ENCODE measurements at places on chromosomes 7 and 10.

GRCh38 chr7:43785420-43785819 is 26.9 kb downstream of the BLVRA start:
- DNase-seq = peak; percentile 92

DNA sequence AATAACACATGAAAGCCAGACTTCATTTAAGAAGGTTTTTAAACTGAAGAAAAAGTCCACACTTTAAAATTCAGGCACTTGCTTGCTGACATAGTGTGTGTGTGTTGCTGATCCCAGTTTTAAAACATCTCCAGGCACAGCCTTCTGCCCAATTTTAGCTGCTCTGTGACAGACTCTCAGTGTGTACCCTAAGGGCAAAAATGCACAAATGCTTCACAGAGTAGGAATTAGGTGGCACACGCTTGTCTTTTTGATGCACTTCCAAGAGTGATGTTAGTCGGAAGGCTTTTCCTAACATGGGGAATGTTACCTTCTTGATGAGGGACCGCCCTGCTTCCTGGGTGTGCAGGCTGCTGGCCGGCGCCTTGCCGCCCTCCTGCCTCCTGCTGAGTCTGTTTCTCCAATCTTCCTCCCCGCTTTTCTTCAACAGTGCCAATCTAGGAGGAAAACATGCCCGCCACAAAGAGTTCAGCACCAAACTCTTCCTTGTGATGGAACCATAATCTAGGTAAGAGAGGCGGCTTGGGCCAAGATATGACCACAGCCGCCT is 122.3 kb downstream of the SVIL start:
- no peak for DNase-seq

DNA sequence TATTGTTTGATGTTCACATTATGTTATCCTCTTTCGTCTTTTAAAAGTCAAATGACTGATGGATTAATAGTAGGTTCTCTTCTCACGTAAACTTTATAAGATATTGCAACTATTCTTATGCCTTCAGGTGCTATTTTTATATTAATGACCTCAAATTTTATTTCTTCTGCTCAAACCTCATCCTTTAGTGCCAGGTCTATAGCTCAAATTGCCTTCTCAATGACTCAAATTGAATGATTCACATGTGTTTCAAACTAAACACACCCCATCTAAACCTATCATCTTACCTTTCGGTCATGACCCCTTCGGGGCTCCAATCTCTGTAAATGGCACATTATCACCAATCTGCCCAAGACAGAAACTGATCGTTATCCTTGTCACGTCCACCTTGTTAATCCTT is 22.0 kb upstream of the LIPF start:
- DNase-seq = peak; percentile 3

DNA sequence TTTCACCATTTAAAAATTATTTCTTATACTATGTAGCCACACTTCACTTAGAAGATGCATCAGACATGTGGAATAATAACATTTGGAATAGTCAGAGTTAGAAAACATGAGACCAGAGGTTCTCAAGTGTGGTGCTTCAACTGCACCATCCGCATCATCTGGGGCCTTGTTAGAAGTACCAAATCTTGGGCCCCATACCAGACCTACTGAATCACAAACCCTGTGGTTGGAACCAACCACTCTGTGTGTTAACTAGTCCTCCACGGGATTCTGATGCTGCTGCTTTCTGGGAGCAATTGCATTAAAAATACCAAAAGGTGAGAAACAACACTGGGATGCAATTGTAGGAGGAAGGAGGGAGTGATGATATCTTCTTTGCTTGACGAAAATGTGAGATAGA is 125.2 kb downstream of the GNAT3 start:
- peak; percentile 60 for DNase-seq

DNA sequence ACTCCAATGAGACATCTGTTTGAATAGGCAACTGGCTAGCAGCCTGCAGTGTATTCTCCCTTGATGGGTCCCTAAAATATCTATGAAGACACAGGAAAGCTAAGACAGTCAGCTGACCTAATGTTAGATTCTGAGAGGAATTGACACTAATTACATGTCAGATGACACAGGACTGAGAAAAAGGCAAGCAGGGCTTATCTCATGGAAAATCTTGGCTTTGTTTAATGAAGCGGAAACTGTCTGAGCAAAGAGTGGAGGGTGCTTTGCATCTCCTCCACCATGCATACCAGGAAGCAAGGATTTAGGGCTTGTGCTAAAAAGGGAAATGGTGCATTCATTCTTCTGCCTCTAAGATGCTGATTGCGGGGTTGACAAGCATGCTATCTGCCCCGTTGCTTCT is 135.5 kb upstream of the GLI3 start:
- no peak for DNase-seq

GRCh38 chr10:47067949-47068940 is 157.0 kb downstream of the PTPN20 start:
- DNase-seq = no peak

DNA sequence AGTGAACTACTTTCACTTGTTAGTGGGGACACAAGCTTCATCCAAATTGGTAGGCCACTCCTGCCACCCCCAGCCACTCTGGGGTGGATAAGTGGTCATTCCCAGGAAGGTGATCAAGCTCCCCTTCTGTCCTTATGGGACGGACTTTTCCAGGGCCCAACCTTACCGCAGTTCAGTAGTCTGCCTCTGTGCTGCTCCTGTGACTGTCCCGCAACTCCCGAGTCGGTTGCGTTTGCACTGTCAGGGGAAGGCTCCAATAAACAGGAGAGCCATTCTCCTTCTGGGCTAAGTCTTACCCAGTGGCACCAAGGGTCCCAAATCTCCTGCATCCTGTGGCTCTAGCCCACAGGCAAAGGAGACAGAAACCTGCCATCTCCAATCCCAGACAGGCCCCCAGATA is 7.4 kb upstream of the ZNF33A start:
- no peak for DNase-seq

GRCh38 chr7:27148756-27149641 is 1.4 kb upstream of the HOXA6 start:
- no peak for DNase-seq

DNA sequence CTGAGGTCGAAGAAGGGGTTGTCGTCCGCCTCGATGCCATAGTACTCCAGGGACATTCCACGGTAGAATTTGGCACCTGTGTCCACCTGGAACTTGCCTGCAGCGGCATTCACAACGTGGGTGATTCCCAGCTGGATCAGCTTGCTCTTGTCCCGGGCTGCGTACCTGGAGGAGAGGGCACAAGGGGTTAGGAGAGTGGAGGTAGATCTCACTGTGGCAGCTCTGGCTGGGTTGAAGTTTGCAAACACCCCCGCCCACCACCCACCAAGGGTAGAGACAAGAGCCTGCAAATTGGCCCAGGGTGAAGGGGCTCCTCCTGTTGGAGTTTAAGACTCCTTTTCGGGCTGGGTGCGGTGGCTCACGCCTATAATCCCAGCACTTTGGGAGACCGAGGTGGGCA is 15.8 kb upstream of the SAMD8 start:
- DNase-seq = no peak

GRCh38 chr10:11286261-11286852 is 268.7 kb downstream of the CELF2 start:
- DNase-seq = no peak

DNA sequence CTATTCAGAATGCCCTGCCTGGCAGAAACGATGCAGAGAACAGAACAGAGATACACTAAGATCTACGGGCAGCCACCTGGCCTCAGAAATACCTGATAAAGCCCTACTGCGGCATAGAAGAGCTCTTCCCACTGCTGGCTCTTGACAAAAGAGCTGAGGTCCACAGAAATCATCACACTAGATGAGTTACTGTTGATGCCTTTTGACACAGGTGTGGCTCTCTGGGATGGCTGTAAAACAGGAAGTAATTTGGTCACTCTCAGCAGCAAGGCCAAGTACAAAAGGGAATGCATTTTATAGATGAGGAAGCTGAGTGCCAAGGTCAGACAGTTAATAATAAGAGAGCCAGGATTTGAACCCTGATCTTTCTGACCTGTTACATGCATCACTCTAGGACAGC is 35.0 kb upstream of the ACSL5 start:
- DNase-seq = no peak

GRCh38 chr10:26046073-26046700 is 112.2 kb downstream of the MYO3A start:
- no peak for DNase-seq

GRCh38 chr10:113666682-113667252 is 2.9 kb upstream of the NRAP start:
- peak; percentile 60 for DNase-seq

- no peak for DNase-seq
Measured at GRCh38 chr10:98125940-98126631, 8.4 kb upstream of the R3HCC1L start.

GRCh38 chr10:105986486-105986885 is 1178.0 kb downstream of the SORCS1 start:
- no peak for DNase-seq

- no peak for DNase-seq
Measured at GRCh38 chr10:23534326-23534725, 95.5 kb downstream of the OTUD1 start.

DNA sequence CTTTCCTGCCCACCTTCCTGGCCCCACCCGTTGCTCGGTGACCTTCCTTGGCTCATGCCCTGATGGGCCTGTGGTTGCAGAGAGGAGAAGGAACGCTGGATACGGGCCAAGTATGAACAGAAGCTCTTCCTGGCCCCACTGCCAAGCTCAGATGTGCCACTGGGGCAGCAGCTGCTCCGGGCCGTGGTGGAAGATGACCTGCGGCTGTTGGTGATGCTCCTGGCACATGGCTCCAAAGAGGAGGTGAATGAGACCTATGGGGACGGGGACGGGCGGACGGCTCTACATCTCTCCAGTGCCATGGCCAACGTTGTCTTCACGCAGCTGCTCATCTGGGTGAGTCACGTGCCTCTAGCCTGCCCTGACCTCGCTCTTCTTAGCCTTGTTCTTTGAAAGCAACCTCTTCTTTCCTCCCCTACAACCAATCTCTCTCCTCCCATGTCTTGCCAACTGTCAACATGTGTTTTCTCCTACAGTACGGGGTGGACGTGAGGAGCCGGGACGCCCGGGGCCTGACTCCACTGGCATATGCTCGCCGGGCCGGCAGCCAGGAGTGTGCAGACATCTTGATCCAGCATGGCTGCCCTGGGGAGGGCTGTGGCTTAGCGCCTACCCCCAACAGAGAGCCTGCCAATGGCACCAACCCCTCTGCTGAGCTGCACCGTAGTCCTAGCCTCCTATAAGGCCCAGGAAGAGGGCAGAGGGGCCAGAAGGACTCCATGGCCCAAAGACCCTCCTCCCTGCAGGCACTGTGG is 24.1 kb downstream of the GBX1 start:
- DNase-seq = no peak

- no peak for DNase-seq
Measured at GRCh38 chr7:135428011-135428410, 81.9 kb downstream of the CNOT4 start.

GRCh38 chr7:136006208-136006607 is 29.0 kb upstream of the MTPN start:
- DNase-seq = no peak

DNA sequence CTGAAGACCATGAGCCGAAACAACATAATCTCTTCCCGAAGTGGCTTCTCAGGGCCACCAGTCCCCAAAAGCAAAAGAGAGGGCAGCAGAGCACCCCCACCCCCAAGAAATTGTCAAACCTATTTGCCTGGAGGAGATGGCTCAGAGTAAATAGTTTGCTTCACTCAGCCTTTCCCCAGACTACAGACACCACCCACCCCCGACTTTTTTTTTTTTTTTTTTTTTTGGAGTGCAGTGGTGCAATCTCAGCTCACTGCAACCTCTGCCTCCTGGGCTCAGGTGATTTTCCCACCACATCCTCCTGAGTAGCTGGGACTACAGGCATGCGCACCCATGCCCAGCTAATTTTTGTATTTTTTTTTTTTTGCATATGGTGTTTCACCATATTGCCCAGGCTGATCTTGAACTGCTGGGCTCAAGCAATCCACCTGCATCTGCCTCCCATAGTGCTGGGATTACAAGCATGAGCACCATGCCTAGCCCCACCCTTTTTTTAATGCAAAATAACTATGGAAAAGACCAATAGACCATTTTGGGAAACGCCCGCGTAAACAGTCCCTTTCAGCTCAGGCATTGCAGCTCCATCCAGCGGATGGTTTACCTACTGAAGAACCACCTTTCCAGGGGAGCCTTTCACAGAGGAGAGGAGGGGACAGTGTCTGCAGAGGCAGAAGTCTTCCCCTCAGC is 9.7 kb downstream of the ZMIZ1 start:
- no peak for DNase-seq

DNA sequence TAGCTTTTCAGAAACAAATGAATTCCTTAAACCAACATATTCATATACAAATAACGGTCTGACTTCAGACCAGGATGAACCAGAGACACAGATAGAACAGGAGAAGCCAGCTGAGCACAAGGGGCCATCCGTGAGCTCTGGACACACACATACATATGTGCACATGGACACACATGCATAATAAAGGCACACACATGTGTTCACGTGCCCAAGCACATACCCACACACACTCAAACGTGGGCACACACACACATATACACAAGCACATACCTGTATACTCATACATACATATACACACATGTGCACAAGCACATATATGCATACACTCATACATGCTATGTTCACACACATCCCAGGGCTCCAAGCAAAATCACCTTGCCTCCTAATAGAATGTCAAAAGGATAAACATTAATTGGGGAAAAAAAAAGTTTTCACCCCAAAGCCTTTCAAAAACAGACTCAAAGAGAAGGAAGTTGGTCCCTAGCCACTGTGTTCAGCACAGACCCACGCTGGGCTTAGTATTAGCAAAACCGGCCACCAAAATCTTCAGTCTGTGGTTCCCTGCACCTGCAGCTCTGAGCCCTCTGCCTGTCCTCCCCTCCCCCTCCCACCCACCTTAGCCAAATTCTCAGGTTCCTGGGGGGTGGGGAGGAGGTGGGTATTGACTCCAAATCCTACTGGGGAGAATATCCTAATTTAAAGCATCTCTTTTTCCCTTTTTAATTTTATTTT is 100.4 kb upstream of the MACROH2A2 start:
- no peak for DNase-seq

GRCh38 chr7:157990226-157990880 is 597.3 kb downstream of the PTPRN2 start:
- no peak for DNase-seq

DNA sequence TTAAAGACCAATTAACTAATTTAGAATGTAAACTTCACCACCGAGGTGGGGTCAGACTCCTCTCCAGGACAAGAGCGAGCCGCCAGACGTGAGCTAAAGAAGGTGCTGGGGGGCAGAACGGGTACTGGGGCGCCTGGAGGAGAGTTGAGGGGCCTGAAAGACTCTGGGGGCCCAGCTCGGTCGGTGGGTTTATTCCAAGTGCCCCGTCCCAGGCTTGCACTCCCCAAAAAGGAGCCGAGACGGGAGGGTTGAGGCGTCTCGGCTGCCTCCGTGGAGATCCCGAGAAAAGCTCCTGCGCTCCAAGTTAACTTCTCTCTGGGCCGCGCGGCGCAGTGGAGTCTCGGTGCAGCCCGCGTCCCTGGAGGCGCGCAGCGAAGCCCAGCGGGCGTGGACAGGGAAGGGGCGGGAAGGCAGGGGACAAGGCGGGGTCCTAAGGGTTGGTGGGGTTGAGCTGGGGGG is 553.3 kb downstream of the TFEC start:
- no peak for DNase-seq

GRCh38 chr10:67697724-67698131 is 1.7 kb upstream of the CTNNA3 start:
- DNase-seq = peak; percentile 56

GRCh38 chr10:75070476-75070875 is 41.0 kb upstream of the SAMD8 start:
- no peak for DNase-seq

GRCh38 chr7:17520941-17521340 is 222.5 kb downstream of the AHR start:
- peak; percentile 49 for DNase-seq

GRCh38 chr10:98028168-98028770 is 2.2 kb downstream of the CRTAC1 start:
- peak; percentile 3 for DNase-seq

GRCh38 chr10:102404361-102405107 is 9.0 kb downstream of the NFKB2 start:
- DNase-seq = no peak
